T-helper 22 cell (primary cell): ENCODE measurements at places on chromosomes 16 and 17.
A peak's percentile ranks its signal among the peaks of the same experiment; 100 is the strongest.

DNA sequence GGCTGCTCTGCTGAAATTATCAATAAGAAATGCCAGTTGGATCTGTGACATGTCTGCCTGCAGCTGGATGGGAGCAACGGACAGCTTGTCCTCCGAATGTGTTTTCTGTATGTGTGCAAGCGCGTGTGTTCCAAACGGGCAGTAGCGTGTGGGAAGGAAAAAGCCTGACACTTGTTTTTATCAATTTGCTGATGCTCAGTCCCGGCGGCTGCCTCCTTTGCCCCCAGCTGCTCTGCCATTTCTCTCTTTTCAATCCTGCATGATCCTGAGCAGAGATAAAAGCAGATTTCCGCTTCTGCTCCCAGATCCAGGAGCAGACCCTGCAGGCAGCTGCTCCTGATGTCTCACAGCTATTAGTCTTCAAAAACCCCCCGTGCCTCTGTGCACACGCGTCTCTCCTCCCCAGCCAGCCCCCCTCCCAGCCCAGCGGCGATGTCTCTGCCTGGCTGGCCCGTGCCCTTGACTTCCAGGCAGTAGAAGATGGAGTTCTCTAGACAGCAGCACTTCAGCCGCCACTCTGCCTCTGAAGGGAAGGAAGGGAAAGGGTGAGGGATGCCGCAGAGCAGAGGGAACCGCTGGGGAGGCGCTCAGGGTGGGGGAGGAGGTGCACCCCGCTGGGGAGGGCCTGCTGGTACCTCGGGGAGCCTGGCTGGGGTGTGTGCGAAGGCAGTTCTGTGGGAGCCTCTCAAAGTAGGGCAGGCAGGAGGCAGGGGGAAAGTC lies 4.1 kb downstream of the PRCD start:
- DNase-seq: no peak

DNA sequence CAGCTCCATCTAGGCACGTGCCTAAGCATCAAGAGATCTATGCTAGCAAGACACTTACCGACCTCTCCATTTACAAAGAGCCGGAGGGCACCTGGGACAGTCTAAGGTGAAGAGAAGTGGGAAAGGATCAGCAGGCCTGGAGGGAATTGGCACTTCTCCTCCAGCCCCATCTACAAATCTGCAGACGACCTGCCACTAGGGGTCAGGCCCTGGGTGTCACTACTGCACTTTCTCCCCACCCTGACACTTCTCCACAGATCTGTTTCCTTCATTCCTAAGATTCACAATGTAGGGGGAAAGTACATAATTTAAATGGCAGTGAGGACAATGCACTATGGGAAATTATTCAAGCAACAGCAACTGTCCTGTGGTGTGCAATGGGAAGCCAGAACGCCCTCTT lies 8.1 kb downstream of the MKS1 start:
- DNase-seq: no peak

GRCh38 chr17:2436316-2436905 lies 35.6 kb upstream of the MNT start:
- no peak for DNase-seq

DNA sequence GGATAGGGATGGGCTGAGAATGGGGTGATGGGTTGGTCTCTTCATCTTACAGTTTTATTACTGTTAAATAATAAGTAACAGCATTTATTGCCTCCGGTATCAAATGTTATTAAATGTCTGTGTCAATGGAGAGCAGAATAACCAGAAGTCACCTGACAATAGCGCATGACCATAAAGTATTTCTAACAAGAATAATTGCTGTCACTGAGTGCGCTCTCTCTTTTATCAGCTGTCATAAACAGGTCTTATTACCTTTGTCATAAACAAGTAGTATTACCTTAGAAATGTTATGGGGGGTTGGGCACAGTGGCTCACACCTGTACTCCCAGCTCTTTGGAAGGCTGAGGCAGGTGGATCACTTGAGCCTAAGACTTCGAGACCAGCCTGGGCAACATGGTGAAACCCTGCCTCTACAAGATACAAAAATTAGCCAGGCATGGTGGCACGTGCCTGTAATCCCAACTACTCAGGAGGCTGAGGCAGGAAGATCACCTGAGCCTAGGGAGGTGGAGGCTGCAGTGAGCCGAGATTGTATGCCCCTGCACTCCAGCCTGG lies 120.6 kb downstream of the MAP2K6 start:
- DNase-seq: no peak

DNA sequence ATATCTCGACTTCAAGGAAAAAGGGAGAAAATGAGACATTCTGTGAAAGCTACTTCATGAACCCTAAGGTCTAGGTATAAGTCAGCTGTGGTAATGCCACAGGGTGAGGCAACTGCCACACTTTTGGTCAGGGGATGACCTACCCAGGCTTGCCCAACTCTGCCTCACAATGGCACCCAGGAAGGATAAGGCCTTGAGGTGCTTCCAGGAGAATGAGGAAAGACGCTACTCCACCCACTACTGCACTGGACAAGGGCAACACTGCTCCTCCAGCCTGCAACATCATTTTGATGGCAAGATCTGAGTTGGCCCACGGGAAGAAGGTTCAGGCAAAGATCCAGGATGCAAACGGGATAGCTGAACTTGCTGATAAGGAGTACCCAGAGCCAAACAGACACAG lies 22.0 kb upstream of the GFOD2 start:
- no peak for DNase-seq

DNA sequence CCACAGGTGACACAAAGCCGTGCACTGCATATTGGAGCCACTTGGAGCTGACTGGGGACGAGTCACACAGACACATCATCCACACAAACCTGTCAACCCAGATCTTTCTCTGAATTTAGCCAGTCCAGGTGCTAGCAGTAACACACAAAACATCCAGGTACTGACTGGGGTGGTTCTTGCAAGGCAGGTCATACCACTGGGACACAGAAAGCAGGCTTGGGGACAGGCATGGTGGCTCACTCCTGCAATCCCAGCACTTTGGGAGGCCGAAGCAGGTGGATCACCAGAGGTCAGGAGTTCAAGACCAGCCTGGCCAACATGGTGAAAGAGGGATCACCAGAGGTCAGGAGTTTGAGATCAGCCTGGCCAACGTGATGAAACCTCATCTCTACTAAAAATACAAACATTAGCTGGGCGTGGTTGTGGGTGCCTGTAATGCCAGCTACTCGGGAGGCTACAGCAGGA lies 14.9 kb downstream of the ENPP7 start:
- no peak for DNase-seq

- DNase-seq: no peak
These were observed 125.2 kb upstream of the SDK2 start for GRCh38 chr17:73769479-73769878.

DNA sequence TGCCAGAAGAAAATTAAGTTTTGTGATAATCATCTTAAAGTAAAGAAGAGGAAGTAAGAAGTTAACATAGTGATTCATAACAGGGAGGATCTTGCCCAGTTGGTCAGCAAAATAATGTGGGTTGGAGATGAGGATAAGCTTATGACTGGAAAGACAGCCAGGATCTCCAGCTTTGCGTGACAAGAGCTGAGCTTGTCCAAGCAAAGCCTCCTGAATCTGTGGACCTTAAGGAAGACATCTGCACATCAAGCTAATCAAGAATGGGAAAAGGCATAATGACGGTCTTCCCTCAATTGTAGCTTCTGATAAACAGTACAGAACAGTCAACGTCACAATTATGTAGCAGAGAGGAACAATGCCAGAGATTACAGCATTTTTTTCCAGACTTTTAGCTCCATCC lies 744.7 kb upstream of the GOT2 start:
- DNase-seq: no peak

GRCh38 chr17:63716426-63716825 lies 16.5 kb upstream of the LIMD2 start:
- no peak for DNase-seq

- no peak for DNase-seq
These were observed 336.1 kb upstream of the TBX2 start for GRCh38 chr17:61063528-61063927.

GRCh38 chr16:53545433-53545832 lies 42.4 kb upstream of the AKTIP start:
- DNase-seq: peak; percentile 35

DNA sequence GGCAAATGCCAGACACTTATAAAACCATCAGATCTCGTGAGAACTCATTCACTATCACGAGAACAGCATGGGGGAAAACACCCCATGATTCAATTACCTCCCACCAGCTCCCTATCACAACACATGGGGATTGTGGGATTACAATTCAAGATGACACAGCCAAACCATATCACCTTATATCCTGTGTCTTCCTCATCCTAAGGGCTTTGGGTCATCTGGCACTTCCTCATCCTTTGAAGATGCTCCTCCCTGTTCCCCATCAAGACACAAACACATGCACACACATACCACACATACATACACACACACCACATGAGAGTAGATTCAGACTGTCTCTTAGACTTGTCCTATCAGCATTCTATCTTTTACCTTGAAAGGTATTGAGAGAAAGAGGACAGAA lies 2.8 kb upstream of the PMFBP1 start:
- no peak for DNase-seq
